Stimulated activated memory B cell treated with anti-CD40 and anti-IgM and Interleukin-4, amounts not matched to agents 10 μg/mL and 1 μg/mL and 100 μg/mL, for 72 hours (primary cell): ENCODE measurements at places on chromosomes 3 and 15.

DNA sequence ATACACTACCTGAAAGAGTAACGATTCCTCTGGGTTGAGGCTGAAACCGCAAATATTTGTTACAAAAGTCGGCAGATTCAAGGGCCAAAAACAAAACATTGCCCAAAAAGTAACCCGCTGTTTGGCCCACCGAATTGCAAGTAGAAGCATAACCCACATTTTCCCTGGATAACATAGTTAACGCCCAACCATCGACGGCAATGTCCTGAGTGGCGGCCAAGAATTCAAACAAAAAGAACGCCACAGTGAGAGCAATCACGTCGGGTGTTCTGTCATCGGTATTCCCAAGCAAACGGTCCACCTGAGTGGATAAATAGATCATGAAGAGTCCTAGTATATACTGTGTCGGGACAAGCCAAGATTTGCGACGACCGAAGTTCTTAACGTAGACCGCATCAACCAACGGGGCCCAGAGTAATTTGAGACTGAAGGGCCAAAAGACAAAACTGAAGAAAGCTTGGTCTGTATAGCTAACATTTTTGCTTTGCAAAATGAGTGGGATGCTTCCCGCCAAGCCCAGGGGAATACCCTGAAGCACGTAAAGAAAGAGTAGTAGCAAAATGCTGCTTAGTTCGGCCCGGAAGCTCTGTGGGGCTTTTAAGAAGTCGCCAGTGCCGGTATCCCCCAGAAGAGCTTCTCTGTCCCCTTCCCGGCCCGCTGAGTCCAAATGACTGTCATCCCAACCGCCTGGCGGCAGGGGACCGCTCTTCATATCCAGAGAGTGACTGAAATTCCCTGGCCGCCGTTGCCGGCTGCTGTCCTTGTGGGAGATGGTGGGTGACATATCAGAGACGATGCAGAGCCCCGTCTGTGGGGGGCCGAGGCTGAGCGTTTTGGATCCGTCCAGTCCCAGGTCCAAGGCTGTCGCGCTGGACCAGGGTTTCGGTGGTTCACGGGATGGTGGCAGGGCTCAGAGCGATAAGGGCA lies 750 bp downstream of the SLC33A1 start:
- no peak for ATAC-seq

GRCh38 chr15:74470631-74471395 lies 9.9 kb upstream of the UBL7 start:
- no peak for ATAC-seq

DNA sequence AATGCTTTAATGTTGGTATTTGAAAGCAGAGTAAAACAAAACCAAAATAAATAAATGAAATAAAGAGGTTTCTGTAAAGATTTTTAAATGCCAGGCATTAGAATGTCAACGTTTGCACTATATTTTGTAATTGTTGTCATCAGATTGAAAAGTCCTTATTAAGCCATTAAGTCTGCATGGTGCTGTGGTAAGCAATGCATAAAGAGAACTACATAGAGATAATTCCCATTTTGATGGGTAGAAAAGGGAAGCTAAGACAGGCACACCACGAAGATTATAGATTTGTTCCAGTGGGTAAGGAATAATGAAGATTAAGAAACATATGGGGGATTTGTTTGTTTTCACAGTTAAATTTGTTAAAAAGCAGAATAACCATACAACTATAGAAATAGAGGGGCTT lies 52.5 kb upstream of the PPARG start:
- no peak for ATAC-seq

- ATAC-seq: no peak
These were observed 7.1 kb upstream of the NEK10 start for GRCh38 chr3:27376109-27376772.
